Urinary bladder (tissue), 4 donors: ENCODE measurements at places on chromosomes 12 and 14. TPM values are rescaled to one million over a fixed set of nuclear protein-coding genes. Genes with fewer than 3 reads are reported as not detected.

TFCP2 gene
- total RNA-seq, result 20.8 TPM

SYNDIG1L gene
- total RNA-seq, result not detected

IFI27L2 gene
- total RNA-seq, result 16.6 TPM

HOXC4 gene
- total RNA-seq, result 1.6 TPM

KRT78 gene
- not detected for total RNA-seq

EGLN3 gene
- 54.6 TPM for total RNA-seq

RPS6KL1 gene
- total RNA-seq, result 2.4 TPM

TBPL2 gene
- total RNA-seq, result not detected

SERPINA5 gene
- 0.63 TPM for total RNA-seq

TIMM9 gene
- 37.2 TPM for total RNA-seq

IL31 gene
- not detected for total RNA-seq

TMEM63C gene
- 0.85 TPM for total RNA-seq
